ENCODE measurements at places on chromosomes 1 and 21. TPM values are rescaled to one million over a fixed set of nuclear protein-coding genes. Genes with fewer than 3 reads are reported as not detected.

GPR37L1 gene
- 0.16 TPM for polyA plus RNA-seq

DDR2 gene
- polyA plus RNA-seq = 1.3 TPM

NFASC gene
- polyA plus RNA-seq = 2.9 TPM

PGBD5 gene
- polyA plus RNA-seq = 0.07 TPM

PDC gene
- polyA plus RNA-seq = not detected

ESPN gene
- polyA plus RNA-seq = 0.50 TPM

SPRR3 gene
- 9.3 TPM for polyA plus RNA-seq

DNA sequence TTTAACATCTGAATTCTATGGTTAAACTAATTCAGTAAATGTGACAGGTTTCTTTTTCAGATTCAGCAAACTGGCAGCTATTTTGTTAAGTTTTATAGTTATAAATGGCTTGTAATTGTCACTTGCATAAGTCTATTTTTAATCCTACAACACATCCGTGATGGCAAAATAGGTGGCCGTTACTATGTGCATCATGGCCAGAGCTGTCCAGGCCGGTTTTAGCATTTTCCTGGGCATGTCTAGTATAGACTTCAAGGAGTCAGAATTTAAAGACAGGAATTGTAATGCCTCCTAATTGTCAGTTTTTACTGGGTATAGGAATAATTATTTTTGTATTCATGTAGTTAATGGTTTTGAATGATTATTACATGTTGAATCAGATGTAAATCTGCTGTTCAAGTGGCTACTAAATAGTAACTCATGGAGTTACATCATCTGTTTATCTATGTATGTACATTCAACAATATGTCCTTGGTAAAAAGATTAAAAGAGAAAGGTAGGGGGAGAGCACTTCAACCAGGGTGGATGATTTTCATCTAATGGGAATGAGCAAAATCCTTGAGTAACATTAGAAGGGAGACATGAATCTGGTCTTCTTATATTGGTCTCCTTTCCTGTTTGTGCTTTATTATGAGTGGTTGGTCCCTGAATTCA lies 3.2 kb upstream of the B3GALT2 start:
- DNase-seq = no peak
- no peak overlapping the region for H3K4me3 ChIP-seq
- no peak overlapping the region for H3K27ac ChIP-seq
- peaks cover 5% of the 10 kb centered on the region for H3K36me3 ChIP-seq

- H3K4me1 ChIP-seq = peaks cover 74% of the 10 kb centered on the region
- peak overlapping the region; percentile 54 for H3K27ac ChIP-seq
- H3K4me3 ChIP-seq = no peak overlapping the region
- H3K36me3 ChIP-seq = peaks cover 13% of the 10 kb centered on the region
Measured at GRCh38 chr1:111161843-111162487, 21.9 kb downstream of the CEPT1 start.

- no peak for DNase-seq
- no peaks in the 10 kb centered on the region for H3K36me3 ChIP-seq
- H3K4me1 ChIP-seq = no peaks in the 10 kb centered on the region
- H3K27me3 ChIP-seq = no peaks in the 10 kb centered on the region
Measured at GRCh38 chr1:183339556-183340167, 78.5 kb downstream of the NMNAT2 start.

GRCh38 chr1:29506678-29507225 lies 270.4 kb downstream of the PTPRU start:
- H3K4me3 ChIP-seq = no peak overlapping the region
- H3K27ac ChIP-seq = no peak overlapping the region
- peak; percentile 19 for DNase-seq
- no peaks in the 10 kb centered on the region for H3K27me3 ChIP-seq

DNA sequence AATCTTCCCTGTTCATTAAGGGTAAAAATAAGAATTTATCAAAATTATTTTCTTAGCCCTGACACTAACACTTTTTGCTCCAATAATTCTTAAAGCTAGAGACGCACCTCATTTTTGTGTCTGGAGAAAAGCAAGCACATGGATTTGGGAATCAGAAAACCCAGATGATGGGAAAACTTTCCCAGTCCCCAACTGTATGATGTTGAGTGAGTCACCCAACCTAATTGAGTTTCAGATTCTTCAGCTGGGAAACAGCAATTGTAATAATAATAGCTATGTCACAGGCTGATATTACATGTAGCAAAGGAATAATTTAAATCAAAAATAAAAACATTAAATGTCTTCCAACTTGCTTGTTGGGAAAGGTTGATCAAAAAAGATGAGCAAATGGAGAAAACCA lies 159.0 kb downstream of the MIS18A start:
- H3K4me1 ChIP-seq = no peaks in the 10 kb centered on the region
- H3K27ac ChIP-seq = no peak overlapping the region
- no peak overlapping the region for H3K4me3 ChIP-seq
- no peaks in the 10 kb centered on the region for H3K27me3 ChIP-seq
- no peak for DNase-seq
- no peaks in the 10 kb centered on the region for H3K36me3 ChIP-seq

- no peak overlapping the region for H3K4me3 ChIP-seq
- no peaks in the 10 kb centered on the region for H3K27me3 ChIP-seq
- H3K27ac ChIP-seq = no peak overlapping the region
Measured at GRCh38 chr1:157920748-157921147, 72.7 kb upstream of the KIRREL1 start.

DNA sequence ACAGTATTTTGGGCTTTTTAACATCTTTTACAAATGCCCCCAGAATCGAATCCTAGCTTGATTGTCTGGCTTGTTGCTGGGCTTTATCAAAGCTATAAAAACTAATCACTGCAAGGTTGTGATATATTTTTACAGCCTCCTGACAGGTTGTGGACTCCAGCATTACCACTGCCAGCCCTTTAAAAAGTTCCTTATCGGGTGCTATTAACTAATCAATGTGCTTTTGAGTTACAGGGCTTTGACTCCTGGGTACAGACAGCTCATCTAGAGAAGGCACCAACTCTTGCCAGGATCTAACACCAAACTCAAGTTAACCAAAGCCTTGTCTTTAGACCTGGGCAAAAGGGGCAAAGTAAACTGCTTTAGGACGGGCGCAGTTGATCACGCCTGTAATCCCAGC lies 16.6 kb downstream of the GON4L start:
- H3K27me3 ChIP-seq = no peaks in the 10 kb centered on the region
- no peak overlapping the region for H3K27ac ChIP-seq
- H3K4me1 ChIP-seq = peaks cover 31% of the 10 kb centered on the region
- no peaks in the 10 kb centered on the region for H3K36me3 ChIP-seq

DNA sequence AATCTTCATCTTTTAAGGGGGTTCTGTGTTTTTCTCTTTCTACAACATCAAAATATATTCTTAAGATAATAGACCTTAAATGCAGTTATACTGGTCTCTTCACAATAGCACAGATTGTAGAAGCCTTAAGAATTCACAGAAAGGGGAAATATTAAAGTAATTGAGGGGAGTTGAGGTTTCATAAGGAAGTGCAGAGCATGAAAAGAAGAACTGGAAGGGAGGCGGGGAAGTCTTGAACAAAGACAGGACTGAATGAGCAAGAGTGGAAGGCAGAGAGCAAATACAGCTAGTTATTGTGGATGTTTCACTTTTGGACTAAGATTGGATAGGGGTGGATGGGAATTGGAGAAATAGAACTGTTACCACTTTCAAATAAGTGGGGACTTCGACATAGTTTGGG lies 67.7 kb downstream of the PTGER3 start:
- H3K27ac ChIP-seq = no peak overlapping the region
- H3K4me3 ChIP-seq = no peak overlapping the region
- H3K36me3 ChIP-seq = no peaks in the 10 kb centered on the region
- H3K4me1 ChIP-seq = no peaks in the 10 kb centered on the region

- H3K27ac ChIP-seq = no peak overlapping the region
- no peaks in the 10 kb centered on the region for H3K36me3 ChIP-seq
- H3K27me3 ChIP-seq = peaks cover 5% of the 10 kb centered on the region
- H3K4me1 ChIP-seq = peaks cover 42% of the 10 kb centered on the region
Measured at GRCh38 chr1:110207831-110208230, 2.3 kb upstream of the KCNC4 start.

DNA sequence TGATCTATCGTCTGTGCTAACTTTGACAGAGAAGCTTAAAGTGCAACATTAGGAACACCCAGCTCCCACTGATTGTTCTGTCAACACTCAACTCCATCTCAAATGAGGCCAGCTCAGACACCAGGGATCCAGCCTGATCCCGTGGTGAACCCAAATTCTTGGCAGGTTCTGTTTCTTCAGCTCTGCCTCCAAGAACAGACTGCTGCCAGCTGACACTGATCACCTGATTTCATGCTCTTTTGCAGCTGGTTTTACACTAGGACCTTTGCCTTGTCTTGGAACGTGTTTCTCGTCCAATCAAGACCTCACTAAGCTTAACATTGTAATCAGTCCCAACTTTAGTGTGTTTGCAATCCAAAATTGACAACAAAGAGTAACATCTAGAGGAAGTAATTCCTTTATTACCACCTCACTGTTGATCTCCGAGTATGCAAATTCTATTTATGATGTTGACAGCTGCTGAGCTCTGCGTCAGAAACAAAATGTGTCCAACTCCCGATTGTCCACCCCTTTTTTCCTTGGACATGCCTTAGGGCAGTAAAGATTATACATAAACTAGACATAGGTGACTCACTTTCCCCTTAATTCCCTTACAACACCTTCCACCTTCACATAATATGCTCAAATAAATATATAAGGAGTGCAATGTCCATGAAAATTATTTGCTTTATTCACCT lies 1.6 kb upstream of the HYI start:
- no peak overlapping the region for H3K27ac ChIP-seq
- H3K4me1 ChIP-seq = peaks cover 30% of the 10 kb centered on the region
- DNase-seq = no peak
- no peaks in the 10 kb centered on the region for H3K27me3 ChIP-seq

- peaks cover 10% of the 10 kb centered on the region for H3K4me1 ChIP-seq
- DNase-seq = no peak
- H3K27ac ChIP-seq = no peak overlapping the region
- no peak overlapping the region for H3K4me3 ChIP-seq
- no peaks in the 10 kb centered on the region for H3K27me3 ChIP-seq
- H3K36me3 ChIP-seq = peaks cover 60% of the 10 kb centered on the region
Measured at GRCh38 chr1:223770621-223771315, 58.4 kb downstream of the CAPN2 start.

GRCh38 chr1:7298749-7299151 lies 472.3 kb upstream of the VAMP3 start:
- no peak overlapping the region for H3K27ac ChIP-seq
- DNase-seq = no peak
- H3K27me3 ChIP-seq = no peaks in the 10 kb centered on the region
- H3K4me1 ChIP-seq = no peaks in the 10 kb centered on the region

DNA sequence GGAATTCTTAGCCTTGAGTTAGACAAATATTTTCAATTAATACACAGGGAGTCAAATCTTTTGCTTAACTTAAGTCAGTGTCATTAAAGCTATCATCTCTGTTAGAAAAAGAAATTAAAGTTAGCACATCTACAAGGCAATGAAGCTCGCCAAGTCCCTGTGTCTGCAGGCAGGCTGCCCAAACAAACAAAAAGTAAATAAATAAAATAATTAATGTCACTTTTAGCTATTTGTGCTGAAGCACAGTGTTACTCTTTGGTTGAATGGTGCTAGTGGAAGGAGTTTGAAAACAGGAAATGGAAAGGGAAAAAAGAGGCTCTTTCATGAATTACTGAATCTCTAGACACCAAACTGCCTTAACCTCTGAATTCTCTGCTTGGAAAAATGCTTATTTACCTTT lies 37.1 kb upstream of the COL11A1 start:
- no peak overlapping the region for H3K27ac ChIP-seq
- no peaks in the 10 kb centered on the region for H3K27me3 ChIP-seq
- no peaks in the 10 kb centered on the region for H3K36me3 ChIP-seq
- H3K4me3 ChIP-seq = no peak overlapping the region

GRCh38 chr1:50976111-50976889 lies 6.3 kb downstream of the CDKN2C start:
- DNase-seq = no peak
- peak overlapping the region; percentile 92 for H3K27ac ChIP-seq
- peak overlapping the region; percentile 63 for H3K4me3 ChIP-seq
- H3K4me1 ChIP-seq = peaks cover 42% of the 10 kb centered on the region
- no peaks in the 10 kb centered on the region for H3K36me3 ChIP-seq
- peaks cover 9% of the 10 kb centered on the region for H3K27me3 ChIP-seq

DNA sequence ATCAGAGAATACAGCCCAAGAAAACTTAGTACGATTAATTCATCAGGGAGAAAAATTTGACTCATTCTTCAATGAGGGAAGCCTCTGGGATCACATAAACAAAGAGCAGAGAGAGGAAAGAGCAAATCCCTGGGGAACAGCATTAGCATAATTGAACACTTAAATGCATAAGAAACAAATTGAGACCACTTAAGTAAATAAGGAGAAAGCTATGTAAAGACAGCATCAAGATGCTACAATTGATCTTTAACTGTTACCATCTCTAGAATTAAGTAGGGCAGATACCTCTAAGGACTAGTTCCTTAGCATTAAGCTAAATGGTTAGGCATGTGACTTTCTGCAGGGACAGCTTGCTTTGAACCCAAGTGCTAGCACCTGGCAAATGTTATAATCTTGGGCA lies 265.1 kb upstream of the NEGR1 start:
- H3K4me1 ChIP-seq = no peaks in the 10 kb centered on the region
- DNase-seq = no peak
- no peak overlapping the region for H3K4me3 ChIP-seq
- H3K27ac ChIP-seq = no peak overlapping the region
- H3K27me3 ChIP-seq = no peaks in the 10 kb centered on the region
- H3K36me3 ChIP-seq = no peaks in the 10 kb centered on the region

DNA sequence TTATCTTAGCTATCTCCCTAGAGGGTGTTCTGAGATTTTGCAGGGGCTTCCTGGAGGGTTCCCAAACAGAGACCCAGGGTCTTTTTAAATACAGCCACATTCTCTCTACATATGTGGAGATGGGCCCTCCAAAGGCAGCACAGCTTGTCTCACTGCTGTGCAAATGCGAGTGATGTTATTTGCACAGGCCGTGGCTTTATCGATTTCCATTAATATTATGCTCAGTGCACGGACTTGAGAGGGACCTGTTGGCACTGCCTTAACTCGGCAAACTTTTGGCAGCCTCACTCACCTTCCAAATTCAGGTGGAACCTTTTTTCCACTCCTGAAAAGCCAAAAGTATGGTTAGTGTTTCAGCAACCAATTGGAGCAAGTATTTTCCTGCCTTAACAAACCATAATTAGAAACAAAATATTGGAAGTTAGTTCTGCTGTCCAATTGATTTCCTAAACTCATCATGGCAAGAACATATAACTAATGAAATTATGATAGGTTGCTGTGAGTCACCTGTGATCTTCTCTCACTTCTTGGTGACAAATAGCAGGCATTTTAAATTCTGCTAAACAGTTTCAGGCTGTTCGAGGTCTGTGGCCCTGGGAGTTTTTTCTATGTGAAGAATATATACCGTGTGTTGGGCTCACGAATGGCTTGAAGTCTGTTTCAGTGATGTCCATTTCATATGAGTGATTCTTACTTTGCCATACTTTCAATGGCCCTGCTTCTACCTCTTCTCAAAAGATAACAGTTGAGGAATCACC lies 10.9 kb downstream of the LHX9 start:
- H3K27me3 ChIP-seq = no peaks in the 10 kb centered on the region
- H3K36me3 ChIP-seq = no peaks in the 10 kb centered on the region
- H3K4me3 ChIP-seq = no peak overlapping the region
- no peak for DNase-seq
- peaks cover 3% of the 10 kb centered on the region for H3K4me1 ChIP-seq
- H3K27ac ChIP-seq = no peak overlapping the region
